ENCODE measurements at places on chromosomes 2 and 18.
A peak's percentile ranks its signal among the peaks of the same experiment; 100 is the strongest.

- no peak for DNase-seq
Observed at GRCh38 chr2:224723586-224724217, 7.5 kb upstream of the CCDC195 start.

- DNase-seq: peak; percentile 25
Observed at GRCh38 chr18:37476182-37476581, 89.4 kb downstream of the CELF4 start.

DNA sequence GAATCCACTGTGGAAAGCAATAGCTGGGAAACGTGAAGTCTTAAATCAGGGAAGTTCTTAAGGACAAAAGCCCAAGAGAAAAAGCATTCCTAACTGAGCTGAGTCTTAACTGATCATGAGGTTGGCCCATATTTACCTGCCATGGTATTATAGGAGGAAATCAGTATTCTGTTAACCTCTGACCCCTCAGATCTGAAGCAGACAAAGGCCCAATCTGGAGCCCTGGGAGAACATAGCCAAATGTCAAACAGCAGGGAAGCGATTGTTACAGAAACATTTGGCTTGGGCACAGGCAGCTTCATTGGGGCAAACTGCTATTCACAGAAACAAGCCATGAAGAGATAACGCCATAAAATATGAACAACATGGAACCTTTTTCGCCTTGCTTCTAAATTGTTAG lies 18.8 kb downstream of the EPHA4 start:
- DNase-seq: no peak

GRCh38 chr18:78228974-78229373 lies 750.6 kb upstream of the SALL3 start:
- no peak for DNase-seq

DNA sequence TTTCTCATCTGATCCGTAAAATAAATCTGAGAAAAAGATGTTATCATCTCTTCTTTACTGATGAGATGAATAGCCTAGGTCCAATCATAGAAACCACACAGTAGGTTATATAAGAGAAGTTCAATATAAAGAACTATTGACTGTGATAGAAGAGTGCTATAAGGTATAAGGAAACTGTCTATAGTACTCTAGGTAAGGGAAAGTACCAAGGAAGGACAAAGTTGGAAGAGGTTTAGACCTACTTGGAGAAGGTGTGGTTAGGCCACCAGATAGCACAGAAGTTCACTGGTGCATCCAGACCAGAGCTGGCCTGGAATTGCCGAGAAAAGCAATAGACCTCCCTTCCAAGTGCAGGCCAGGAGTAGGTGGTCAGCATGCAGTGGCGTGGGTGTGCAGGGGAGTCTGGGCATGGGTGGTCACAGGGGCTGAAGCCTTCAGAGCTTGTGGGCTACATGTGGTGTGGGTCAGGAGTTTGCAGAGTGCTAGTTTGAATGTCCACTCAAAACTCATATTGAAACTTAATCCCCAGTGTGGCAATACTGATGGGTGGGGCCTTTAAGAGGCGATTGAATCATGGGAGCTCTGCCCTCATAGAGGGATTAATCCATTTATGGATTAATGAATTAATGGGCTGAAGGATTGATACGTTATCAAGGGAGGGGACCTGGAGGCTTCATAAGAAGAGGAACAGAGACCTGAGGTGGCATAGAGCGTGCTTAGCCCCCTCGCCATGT lies 86.3 kb downstream of the ALPK2 start:
- DNase-seq: no peak

DNA sequence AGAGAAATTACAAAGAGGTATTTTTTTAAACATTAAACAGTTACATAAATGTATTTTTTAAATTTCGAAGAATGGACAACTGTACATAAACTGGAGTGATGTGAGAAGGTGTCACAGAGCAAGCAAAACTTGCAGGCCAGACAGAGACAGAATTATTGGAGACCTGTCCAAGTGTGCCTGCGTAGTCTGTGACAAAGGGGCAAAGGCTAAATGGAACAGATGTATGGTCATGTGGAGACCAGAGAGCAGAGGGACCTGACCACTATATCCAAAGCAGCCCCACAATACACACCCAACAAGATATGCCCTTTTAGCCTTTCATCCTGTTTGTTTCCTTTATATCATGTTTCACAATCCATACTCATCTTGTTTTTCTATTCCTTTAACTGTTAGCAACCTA lies 225.3 kb upstream of the VWC2L start:
- DNase-seq: no peak

GRCh38 chr2:133789743-133790142 lies 221.5 kb upstream of the NCKAP5 start:
- DNase-seq: no peak

- DNase-seq: no peak
Observed at GRCh38 chr2:37869771-37870170, 55.3 kb upstream of the RMDN2 start.

DNA sequence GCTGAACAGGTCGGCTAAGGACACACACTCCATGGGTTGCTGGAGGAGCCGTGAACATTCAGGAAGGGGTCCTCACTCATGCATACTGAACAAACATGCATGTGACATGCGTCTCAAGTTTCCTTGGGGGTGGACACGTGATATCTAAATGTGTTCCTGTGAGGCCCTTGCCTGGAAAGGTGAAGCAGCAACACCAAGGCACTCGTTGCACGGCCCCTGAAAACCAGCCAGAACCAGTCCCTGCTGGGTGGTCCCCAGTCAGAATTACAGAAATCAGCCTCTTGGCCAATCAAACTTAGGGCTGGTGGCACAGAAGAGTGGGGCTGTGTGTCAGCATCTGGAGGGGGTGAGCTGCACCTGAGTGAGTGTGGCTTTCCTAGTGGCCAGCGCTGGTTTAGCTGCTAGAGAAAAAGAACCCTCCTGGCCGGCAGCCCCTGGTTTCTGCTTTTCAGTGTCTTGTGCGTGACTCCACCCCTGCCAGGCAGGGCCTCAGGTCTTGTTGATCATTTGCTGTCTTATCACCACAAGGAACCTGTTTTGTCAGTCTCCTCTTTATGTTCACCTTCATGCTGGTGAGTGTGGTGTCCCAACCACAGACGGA lies 3.2 kb upstream of the AQP12B start:
- no peak for DNase-seq

DNA sequence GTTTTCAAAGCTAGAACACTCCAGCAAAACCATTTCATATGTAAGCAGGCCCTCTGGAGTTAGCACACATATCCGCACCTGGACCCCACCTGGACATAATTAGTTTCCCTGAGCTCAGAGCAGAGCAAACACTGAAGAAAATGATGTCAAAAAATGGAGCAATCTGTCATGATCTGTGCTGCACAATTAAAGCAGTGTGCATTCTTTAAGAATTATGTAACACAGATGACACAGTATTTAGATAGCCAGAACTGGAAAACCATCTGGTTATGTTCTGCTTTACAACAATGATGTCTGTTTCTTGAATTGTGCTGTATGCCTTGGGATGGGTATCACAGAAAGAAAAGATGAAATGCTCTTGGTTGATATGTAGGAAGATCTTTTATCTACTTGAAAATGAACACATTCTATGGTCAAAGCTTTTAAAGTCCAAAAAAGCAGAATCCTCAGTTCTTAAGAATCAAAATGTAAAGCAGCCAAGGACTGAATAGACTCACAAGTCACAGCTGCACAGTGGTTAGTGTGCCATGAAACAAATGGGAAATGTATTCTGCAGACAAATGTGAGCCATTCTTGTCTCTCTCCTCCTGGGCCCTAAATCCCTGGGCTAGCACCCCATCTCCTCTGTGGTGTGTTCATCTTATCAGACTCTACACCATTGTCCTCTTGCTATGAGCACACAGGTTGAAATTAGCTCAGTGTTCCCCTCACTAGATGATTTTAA lies 36.8 kb downstream of the HRH4 start:
- no peak for DNase-seq

DNA sequence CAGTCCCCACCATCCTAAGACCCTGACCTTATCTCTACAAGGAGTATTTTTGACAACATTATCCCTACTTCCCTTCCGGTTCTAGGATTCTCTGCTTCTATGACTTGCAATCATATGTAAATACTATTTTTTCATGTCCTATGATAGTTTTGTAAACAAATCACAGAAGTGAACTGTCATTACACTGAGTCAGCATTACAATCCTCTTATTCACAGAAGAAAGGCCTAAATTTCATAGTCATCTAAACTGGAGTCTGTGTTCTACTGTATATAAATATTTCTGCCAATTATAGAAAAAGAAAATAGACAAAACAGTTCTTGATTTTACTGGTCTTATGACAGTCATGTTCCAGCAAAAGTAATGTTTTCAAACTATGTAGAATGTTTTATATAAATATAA lies 265.1 kb downstream of the NCKAP5 start:
- no peak for DNase-seq

Measured in stimulated activated naive CD8-positive, alpha-beta T cell treated with anti-CD3 and anti-CD28 coated beads, Interleukin-15, Interleukin-2, amounts not matched to agents 100 U/mL and 50 U/mL, for 24 hours (primary cell).